ENCODE measurements at places on chromosomes 7 and 10.
A peak's percentile ranks its signal among the peaks of the same experiment; 100 is the strongest.

GRCh38 chr7:43649755-43650274, 66.9 kb downstream of the STK17A start:
- DNase-seq: peak; percentile 53

DNA sequence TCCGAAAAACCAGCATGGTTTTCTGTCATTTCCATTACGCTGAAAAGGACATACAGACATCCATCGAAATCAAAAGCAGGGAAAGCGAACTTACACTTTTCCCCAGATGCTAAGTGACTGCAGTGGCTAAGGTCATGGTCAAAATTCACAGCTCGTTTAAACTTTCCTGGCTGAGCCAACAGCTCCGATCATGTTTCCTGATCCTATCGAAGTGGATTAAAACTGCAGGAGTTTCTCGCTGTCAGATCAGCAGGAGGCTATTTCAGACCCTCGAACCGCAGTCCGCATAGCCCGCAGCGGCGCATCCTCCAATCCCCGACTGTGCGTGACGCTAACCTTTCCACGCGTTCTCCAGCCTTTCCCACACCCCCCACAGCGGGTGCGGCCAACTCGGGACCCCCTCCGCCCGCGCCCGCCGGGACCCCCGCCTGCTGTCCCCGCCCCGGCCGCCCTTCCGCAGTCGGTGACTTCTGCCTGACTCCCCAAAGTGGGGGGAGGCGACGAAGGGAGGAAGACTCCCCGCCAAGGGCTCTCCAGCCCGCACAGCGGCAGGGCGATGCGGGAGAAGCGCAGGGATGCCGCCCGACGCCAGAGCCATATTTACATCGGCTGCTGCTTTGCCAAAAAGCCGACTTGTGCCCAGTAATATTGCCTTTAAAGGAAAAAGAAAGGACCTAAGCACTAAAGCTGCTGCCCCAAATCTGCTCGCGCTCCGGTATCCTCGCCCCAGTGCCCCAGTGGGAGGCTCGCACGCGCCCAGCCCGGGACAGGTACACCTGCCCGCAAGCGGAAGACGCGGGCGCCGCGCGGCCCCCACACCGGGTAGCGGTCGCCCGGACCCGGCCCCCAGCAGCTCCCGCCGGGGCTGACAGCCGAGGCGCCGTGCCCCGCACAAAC, 1.2 kb downstream of the PIP4K2A start:
- peak; percentile 18 for DNase-seq

- no peak for DNase-seq
Measured at GRCh38 chr7:155869784-155870076, 57.5 kb upstream of the SHH start.

DNA sequence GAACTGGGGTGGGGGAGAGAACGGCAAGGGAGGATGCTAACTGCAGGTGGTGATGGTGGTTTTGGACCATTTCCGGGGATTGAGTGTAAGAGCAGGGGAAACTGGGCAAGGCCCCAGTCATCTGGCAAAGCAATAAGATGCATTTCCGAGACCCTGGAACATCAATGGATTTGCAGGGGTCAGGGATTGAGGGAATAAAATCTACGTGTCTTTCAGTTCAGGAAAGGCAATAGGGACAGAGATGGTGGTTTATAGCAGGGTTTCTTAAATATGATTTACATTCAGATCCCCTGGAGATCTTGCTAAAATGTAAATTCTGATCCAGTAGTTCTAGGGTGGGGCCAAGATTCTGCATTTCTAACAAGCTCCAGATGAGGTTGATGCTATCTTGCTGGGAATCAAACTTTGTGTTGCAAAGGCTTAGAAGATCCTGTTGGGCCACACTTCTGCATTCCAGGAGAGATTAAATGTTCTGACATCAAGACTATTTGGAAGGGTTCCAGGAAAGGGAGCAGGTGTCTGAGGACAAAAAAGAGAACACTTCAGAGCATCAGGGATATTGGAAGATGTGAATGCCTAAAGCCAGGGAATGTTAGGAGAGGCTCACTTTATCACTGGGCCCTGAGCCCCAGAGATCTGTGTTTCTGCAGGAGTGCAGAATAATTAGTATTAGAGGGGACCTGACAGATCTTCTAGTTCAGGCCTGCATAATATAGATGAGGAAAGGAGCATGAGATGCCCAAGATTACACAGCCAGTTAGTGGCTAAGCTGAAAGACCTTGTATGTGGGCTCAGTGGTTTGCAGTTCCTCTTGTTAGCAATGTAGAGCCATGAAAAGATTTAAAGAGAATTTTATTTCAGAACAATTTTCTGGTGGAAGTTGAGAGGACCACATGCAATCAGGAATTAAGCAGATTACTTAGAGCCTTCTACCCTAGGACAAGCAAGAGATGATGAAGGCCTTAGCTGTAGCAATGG, 32.4 kb downstream of the BLNK start:
- no peak for DNase-seq

DNA sequence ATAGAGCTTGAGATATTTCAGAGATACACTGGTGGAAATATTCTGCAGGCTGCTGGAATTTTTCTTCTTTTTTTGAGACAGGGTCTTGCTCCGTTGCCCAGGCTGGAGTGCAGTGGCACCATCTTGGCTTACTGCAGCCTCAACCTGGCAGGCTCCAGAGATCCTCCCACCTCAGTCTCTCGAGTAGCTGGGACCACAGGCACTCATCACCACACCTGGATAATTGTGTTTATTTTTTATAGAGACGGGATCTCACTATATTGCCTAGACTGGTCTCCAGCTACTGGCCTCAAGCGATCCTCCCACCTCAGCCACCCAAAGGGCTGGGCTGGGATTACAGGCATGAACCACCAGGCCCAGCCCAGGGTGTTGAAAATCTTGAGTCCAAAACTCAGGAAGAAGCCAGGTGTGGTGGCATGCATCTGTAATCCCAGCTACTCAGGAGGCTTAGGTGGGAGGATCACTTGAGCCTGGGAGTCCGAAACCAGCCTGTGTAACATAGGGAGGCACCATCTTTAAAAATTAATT, 55.7 kb upstream of the FOXK1 start:
- DNase-seq: no peak

DNA sequence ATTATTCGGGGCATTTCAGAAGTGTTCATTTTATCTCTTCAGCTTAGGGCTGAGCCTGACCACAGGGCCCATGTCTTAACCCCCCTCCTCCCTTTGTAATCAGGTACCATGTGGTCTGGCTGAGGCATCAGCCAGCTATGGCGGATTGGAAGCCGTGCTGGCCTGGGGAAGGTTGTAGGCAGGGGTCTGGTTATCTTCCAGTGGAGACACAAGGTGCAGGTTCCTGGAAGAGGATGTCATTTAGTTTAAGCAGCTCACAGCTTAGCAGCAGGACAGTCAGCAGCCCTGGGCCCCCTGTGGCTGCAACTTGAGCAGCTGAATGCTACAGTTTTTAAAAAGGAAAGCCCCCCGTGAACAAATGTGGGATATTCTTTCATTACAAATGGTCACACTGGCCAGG, 22.1 kb downstream of the BAG3 start:
- DNase-seq: no peak

GRCh38 chr10:22752272-22752889, 38.0 kb upstream of the PIP4K2A start:
- DNase-seq: no peak

- peak; percentile 80 for DNase-seq
Measured at GRCh38 chr7:94087664-94088352, 83.7 kb upstream of the BET1 start.

- DNase-seq: no peak
Measured at GRCh38 chr10:67599597-67599996, 96.4 kb downstream of the CTNNA3 start.

DNA sequence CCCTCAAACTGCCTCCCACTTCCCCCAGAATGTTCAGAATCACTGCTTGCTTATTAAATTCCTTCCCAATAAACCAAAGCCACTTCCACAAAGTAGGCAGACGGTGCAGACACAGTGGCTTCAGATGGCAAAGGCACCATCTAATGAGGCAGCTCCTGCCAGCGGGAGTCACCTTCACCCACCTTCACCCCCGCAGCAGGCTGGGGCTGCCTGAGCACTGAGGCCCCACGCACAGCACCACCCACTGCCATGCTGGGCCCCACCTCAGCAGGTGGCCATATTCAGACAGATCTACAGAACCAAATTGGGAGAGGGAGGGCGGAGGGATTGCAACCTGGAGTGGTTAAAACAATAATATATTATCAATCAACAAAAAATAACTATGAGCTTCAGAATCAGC, 118.5 kb downstream of the GRID1 start:
- DNase-seq: no peak

DNA sequence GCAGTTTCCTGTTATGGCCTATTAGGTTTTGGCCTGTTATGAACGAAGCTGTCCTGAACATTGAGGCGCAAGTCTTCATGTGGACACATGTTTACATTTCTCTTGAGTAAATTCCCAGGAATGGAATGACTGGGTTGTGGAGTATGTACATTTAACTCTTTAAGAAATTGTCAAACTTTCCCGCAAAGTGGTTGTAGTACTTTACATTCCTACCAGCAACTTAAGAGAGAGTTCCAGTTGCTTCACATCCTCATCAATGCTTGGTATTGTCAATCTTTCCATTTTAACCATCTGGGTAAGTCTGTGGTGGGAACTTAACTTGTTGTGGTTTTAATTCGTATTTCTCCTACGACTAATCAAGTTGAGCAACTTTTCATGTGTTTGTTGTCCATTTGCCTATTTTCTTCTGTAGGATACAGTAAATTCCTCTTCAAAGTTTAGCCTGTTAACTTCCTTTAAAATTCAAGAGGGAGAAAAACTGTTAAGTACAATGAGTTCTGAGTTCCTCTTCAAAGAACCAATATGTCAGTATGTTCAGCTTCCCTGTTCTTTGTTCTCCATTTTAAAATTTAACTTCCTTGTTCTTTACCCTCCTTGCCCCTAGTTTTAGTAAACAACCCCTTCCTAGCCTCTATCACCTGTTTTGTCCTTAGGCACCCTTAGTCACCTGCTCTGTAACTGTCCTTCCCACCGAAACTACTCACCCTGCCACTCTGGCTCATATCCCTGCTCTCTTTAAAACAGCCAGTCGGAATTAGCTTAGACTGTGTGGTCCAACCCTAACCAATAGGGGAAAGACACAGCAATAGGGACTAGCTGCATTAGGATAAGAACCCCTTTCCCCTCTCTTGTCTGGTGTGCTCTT, 74.0 kb downstream of the FAM241B start:
- peak; percentile 93 for DNase-seq

DNA sequence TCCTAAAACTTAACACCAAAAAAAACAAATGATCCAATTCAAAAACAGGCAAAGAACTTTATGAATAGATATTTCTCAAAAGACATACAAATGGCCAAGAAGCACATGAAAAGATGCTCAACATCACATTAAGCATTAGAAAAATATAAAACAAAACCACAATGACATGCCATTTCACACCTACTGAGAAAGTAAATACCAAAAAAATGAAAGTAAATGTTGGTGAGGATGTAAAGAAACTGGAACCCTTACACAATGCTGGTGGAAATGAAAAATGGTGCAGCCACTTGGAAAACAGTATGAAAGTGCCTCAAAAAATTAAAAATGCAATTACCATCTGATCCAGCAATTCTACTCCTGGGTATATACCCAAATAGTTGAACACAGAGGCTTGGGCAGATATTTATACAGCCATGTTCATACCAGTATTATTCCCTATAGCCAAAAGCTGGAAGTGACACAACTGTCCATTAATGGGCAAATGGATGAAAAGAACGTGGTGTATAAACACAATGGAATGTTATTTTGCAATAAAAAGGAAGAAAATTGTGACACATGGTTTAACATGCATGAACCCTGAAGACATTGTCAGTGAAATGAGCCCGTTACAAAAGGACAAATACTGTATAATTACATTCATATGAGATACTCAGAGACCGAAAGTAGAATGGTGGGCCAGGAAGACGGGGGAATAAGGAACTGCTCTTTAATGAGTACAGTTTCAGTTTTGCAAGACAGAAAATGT, 89.0 kb downstream of the JMJD1C start:
- DNase-seq: peak; percentile 90

DNA sequence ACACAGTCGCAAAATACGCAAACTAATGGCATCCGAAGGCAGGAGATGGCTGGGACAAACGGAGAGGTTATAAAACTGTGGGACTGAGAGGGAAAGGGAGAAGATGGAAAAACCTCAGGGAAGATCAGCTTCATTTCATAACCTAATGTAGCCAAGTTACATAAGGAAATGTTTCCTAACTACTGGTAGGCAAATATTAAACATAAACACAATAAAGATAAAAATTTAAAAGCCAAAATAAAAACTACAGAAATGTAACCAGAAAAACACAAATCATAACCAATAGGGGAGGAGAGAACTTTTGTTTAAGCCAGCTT, 13.1 kb upstream of the MNX1 start:
- DNase-seq: no peak

GRCh38 chr7:67554986-67555385, 558.4 kb downstream of the TYW1 start:
- DNase-seq: no peak

DNA sequence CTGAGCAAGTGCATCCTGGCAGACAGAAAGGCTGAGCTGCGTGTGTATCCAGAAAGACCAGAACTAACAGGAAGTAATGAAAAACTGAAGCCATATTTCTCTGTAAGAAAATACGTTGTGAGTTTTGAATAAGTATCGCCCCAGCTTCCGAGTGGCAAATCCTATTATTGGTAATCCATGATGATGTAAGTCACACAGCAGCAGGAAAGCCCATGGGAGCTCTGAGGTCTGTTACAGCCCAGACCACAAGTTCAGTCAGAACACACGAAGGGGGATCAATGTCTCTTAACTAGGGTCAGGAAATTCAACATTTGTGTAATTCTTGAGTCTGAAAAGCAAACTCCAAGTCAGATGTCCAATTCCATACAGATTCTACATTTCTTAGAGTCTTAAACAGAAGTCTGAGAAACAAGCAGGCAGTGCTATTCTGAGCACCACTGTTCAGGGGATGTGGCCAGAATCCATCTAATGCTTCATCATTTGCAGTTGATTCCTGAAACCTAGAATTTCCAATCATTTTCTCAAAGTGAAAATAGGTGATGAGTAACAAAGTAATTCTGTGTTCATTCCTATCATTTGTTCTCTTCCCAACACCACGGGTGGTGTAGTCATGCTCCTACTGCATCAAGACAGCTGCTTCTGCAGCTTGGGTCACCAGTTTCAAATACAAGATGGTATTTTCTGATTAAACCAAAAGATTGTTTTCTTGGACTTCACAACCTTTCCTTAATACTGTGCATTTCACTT, at the start of gene LRIT2:
LRIT2 (minus strand) TSS at position 118 of the 747 bp plus-strand sequence; CDS start at position 94, 24 bp downstream.
- no peak for DNase-seq

DNA sequence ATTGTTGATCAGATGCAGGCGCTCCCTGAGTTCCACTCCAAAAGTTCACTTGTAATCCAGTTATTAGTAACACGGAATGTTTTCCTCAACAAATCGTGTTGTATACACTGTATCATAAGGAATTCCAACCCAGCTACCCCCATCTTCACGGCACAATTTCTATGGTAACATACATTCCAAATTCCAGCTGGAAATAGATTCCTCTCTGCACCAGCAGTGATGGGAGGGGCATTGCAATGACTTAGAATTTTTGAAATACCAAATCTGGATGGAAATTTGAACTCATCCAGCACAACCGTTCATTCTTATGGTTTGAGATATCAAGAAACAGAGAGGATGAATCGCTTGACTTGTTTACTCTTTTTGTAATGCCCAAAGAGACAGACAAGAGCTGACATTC, 38.9 kb upstream of the RHEB start:
- peak; percentile 74 for DNase-seq

GRCh38 chr7:118040562-118040961, 143.4 kb upstream of the LSM8 start:
- DNase-seq: no peak

Data from EL (cell line).